ENCODE measurements at places on chromosomes 2 and 18.

DNA sequence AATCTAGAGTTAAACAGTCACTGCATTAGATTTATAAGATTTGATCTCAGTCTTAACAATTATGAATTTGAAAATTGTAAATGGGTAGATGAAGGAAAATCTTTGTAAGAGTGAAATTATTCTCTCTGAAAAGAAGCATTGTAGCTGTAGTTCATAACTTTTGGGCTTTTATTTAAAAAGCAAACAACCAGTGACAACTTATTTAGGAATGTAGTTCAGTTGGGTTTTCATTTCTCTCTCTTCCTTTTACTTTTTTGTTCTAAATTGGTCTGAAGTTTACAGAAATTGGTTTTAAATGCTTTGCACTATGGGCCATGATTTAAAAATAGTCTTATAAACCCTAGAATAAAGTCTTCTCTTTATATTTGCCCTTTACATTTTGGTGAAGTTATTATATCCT is 296.6 kb downstream of the GULP1 start:
- DNase-seq: no peak

DNA sequence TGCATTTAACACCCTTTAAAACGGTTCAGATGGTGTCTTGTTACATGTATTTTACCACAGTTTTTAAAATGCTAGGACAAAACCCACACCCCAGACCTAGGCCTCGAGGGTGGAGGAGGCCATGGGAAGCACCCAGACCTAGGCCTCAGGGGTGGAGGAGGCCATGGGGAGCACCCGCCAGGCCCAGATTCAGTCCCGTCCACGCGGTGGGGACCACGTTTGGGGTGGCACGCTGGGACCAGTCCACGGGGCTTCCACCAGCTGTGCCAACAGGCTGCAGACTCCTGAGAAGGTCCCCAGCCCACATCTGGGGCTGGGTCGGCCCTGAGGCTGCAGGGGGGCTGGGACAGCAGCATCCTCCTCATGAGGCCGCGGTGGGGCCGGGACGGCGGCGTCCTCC is 63.4 kb downstream of the SLC66A2 start:
- DNase-seq: no peak

DNA sequence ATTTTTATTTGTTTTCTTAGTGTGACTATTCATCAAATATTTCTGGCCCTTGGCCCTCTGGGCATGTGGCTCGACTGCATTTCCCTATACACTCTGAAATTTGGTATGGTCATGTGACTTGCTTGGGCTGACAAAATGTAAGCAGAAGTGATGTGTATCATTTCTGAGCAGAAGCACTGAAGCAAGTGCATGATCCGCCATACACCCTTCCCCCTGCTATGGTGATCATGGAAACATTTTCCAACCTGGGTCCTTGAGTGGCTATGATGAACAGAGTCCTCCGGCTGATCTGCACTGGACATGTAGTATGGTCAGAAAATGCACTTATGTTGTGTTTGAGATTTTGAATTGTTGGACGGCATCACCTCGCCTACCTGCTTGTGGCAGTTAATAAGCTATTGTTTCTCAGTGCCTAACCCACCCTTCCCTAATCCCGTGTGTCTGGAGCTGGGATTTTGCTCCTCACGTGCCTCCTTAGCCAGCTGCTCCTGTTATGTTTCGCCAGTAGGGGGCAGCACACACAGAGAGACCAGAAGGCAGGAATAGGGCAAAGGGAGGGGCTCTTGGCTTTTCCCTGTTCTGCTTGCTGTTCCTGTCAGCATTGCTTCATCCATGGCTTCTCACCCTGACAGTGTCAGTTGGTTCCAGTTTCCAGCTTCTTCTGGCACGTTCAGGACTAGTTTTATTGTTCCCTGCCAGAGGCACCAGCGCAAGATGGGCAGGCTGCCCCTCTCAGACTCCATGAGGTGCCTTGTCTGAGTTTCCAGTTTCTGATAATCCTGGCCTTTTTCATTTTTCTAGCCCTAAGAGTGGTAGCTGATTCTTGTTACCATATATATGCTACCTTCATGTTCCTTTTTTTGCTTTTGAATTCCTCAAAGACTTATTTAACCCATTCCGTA is 207.4 kb downstream of the ARL6IP6 start:
- peak; percentile 22 for DNase-seq

DNA sequence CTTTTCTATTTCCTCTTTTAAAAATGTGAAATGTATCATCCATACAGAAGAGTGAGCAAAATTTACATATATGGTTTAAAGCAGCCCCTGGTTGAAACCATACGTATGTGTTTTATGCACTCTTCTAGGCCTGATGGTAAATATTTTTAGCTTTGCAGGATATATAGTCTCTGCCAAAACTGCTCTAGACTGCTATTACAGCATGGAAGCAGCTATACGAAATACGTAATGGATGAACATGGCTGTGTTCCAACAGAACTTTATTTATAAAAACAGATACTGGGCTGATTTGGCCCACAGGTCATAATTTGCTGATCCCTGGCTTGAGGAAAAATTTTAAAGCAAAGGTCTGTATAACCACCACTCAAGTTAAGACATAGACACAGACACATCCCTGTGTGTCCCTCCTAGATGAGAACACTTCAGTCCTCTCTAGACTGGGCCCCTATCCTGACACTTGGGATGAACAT is 42.5 kb upstream of the ATP8B1 start:
- DNase-seq: no peak
